Effector CD8-positive, alpha-beta T cell (primary cell): ENCODE measurements at places on chromosomes 6 and 20.

DNA sequence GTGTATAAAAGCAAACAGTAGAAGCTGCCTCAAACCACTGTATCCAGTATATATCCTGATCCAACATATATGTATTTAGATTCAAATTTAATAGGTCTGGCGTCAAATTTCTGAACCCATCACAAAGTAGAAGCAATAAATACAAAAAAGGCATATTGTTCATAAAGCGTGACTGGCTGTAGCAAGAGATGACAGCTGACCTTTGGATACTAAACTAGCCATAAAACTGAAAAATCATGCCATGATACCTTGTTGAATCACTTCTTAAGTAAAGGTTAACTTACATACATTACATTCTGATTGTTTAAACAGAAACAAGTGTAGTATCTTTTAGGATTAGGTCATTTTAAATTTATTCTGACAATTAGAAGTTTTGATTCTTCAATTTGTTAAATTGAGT lies 372.0 kb upstream of the FLRT3 start:
- DNase-seq, result no peak

- DNase-seq, result no peak
Measured at GRCh38 chr6:75290136-75290945, 5.7 kb upstream of the TMEM30A start.

DNA sequence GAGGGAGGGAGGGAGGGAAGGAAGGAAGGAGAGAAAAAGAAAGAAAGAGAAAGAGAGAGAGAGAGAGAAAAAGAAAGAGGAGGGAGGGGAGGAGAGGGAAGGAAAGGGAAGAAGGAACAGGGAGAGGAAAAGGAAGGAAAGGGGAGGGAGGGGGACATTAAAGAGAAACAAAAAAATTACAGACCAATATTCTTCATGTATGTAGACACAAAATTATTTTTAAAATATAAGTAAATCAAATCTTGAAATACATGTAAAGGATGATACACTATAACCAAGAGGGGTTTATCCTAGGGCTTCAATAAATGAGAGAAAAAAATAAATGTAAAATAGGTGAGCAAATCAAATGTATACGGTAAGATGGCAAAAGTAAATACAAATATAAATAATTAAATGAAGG lies 71.2 kb upstream of the TMEM244 start:
- no peak for DNase-seq

GRCh38 chr6:1321738-1322137 lies 9.8 kb downstream of the FOXQ1 start:
- DNase-seq, result no peak

DNA sequence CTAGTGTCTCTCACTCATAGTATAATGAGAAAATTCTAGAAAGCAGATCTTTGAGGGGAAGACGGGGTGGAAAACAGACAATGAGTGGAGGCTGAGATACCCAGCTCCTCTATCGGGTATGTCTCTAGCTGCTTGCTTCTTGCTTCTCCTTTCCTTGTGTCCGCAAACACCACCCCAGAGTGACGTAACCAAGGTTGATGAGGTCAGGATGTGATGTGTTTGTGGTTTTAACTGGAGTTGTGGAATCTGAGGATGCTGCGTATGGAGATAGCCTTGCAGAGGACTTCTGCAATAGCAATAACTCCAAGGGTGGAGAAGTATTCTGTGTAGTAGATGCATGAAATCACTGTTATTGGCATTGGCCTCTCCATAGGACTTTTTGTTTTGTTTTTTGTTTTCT lies 132.7 kb upstream of the IFNGR1 start:
- no peak for DNase-seq

DNA sequence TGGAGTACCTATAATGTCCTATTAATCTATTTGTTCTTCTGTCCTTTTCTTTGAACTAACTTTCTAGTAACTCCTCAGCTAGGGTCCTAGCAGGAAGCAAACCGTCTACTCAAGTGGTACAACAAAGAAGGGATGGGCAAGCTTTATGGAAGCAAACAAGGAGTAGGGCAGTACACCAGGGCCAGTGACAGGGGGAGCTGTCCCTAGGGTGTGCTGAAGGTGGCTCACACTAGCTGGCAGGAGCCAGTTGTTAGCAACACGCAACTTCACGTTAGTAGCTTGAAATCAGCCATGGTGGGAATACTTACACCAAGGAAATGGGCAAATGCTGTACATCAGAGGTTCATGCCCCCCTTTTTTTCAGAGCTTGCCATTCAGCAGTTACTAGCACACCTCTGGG lies 74.0 kb upstream of the EYA2 start:
- no peak for DNase-seq

DNA sequence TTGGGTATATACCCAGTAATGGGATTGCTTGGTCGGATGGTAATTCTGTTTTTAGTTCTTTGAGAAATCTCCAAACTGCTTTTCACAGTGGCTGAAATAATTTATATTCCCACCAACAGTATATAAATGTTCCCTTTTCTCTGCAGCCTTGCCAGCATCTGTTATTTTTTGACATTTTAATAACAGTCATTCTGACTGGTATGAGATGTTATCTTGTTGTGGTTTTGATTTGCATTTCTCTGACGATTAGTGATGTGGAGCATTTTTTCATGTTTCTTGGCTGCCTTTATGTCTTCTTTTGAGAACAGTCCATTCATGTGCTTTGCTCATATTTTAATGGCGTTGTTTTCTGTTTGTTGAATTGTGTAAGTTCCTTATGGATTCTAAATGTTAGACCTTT lies 641.6 kb downstream of the HACE1 start:
- DNase-seq, result no peak

GRCh38 chr6:55560290-55560885 lies 18.6 kb downstream of the HMGCLL1 start:
- DNase-seq, result no peak

- no peak for DNase-seq
Measured at GRCh38 chr6:164086076-164086887, 671.8 kb downstream of the QKI start.

DNA sequence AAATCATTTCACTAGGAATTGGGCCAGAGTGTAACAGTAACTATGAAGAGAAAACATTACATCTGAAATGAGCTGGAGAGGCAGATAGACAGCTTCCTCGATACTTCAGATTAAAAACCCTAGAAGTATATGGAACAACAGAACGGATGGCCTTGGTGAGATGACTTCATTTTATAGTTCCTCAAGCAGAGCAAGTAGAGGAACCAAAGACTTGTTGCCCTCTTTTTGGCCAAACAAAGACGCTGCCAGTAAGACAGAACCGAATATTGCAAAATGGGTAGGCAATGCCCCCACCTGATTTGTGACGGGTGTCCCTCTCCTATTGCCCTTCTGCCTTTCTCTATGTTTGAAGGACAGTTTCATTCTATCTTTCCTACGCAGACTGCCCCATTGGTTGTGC lies 53.5 kb downstream of the AGPAT4 start:
- DNase-seq, result no peak

- no peak for DNase-seq
Measured at GRCh38 chr6:191487-192312, 100.6 kb upstream of the DUSP22 start.

- no peak for DNase-seq
Measured at GRCh38 chr6:168605964-168606363, 165.0 kb downstream of the SMOC2 start.

GRCh38 chr6:170035901-170036304 lies 255.0 kb downstream of the DLL1 start:
- no peak for DNase-seq

DNA sequence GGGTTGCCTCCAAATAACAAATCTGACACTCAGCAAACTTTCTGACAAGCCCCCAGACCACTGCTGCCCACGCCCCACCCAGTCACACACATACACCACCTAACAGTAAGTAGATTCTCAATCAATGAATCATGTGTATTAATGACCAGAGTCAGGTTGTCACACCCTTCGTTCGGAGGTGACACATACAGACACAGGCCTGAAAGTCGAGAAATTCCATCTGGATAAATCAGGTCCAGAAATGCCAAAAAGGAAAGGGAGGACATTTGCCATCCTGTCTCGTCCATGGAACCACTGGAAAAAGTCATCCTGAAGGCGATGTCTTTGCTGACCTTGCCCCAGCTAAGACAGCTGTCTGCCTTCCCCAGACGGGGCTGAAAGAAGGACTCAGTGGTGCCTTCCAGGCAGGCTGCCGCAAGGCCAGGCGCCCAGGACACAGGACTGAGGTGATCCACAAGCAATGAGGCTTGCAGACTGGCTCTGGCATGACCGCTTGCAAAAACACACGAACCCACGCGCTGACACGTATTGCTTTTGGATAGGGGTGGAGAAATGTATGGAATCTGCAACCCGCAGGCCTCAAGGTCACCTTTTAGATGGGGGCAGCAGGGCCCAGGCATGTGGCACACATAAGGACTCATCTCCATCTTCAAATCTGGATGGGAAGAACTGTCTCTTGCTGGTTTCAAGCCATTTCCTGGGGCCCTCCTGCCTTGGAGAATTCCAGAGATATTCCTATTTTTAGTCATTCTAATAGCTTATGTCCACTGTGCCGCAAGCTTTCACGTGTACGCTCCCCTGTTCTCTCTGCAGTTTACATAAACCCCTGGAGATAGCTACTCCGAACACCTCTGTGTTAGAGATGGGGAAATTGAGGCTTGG lies 9.0 kb downstream of the NFATC2 start:
- DNase-seq, result no peak

DNA sequence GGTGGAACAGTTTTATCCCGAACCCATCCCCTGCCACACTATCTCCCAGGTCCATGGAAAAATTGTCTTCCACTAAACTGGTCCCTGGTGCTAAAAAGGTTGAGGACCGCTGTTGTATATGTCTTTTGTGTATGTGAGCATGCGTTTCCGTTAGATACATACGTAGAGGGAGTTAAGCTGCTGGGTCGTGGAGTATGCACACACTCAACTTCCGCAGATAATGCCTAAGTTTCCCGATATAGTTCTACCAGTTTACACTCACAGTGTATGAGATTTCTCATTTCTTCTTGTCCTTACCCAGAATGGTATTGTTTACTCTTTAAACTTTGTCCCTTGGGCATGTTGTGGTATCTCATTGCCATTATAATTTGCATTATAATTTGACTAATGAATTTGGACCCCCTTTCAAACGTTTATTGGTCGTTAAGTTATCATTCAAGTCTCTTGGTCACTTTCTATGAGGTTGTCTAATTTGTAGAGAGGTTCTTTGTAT lies 50.5 kb upstream of the SCAF8 start:
- no peak for DNase-seq

DNA sequence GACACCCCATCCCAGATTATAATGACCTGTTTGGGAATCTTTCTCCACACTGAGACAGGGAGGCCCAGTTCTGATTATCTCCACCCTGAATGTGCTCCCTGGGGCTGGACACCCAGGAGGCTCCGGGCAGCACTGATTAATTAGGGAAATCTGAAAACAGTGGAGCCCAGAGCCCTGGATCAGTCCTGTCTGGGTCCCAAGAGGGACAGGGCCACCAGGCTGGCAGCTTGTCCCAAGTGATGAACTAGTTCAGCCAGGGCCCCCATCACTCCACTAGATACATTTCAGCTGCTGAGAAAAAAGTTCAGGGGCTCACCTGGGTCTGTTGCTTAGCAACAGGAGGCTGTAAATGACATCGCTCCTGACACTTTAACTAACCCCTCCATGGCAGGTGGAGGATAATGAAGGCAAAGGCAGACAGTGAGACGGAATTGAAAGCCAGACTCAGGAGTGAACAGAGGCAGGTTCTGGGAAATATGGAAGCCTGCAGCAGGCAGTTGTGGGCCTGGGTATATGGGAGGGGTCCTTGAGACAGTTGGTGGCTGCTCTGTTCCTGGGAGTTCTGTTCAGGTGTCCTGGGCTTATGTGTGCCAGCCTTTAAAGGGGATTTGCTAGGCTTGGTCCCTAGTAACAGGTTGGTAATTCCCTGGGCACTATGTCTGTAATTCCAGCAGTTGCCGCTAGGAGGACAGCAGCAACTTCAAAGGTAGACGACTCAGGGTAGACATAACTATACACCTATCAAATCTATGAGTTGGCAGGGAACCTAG lies 78.3 kb upstream of the CTNNBL1 start:
- no peak for DNase-seq

GRCh38 chr20:60810561-60810960 lies 441.5 kb upstream of the CDH4 start:
- no peak for DNase-seq
